ENCODE measurements at places on chromosomes 1 and 21. TPM values are rescaled to one million over a fixed set of nuclear protein-coding genes. Genes with fewer than 3 reads are reported as not detected.

The NOS1AP gene
- total RNA-seq, result not detected

DNA sequence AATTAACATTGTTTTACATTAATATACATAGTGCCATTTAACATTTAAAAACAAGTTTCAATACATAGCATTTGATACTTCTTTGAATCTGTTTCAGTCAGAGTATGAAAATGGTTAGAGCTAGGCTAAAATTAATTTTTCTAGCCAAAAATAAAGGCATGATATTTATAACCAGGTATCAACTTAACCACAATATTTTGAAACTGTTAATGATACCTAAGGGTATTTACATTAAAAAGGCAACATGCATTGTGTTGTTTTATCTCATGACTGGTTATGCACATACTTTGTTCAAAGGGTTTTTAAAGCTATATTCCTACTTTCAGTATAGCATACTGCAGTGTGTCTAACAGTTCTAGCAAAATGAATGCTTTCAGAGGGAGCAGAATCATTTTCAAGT lies 130.0 kb downstream of the HS2ST1 start:
- H3K36me3 ChIP-seq, result peaks cover 13% of the 10 kb centered on the region
- no peak overlapping the region for H3K4me3 ChIP-seq
- H3K27ac ChIP-seq, result peak overlapping the region; percentile 64
- no peak for DNase-seq
- H3K4me1 ChIP-seq, result peaks cover 19% of the 10 kb centered on the region
- H3K27me3 ChIP-seq, result no peaks in the 10 kb centered on the region

- no peak for DNase-seq
- H3K27ac ChIP-seq, result no peak overlapping the region
- no peak overlapping the region for H3K4me3 ChIP-seq
Measured at GRCh38 chr1:116794371-116794770, 40.1 kb downstream of the CD2 start.

- H3K27me3 ChIP-seq, result no peaks in the 10 kb centered on the region
- H3K4me3 ChIP-seq, result no peak overlapping the region
- H3K36me3 ChIP-seq, result peaks cover 13% of the 10 kb centered on the region
- H3K4me1 ChIP-seq, result peaks cover 60% of the 10 kb centered on the region
- no peak overlapping the region for H3K27ac ChIP-seq
Measured at GRCh38 chr1:114336360-114336759, 174.6 kb downstream of the TRIM33 start.

The KAZN gene
- total RNA-seq, result 0.12 TPM

The LGALS8 gene
- total RNA-seq, result 81.1 TPM

The NEXN gene
- total RNA-seq, result 1.4 TPM

- H3K4me1 ChIP-seq, result peaks cover 10% of the 10 kb centered on the region
- no peak overlapping the region for H3K27ac ChIP-seq
- H3K36me3 ChIP-seq, result peaks cover 13% of the 10 kb centered on the region
- H3K27me3 ChIP-seq, result no peaks in the 10 kb centered on the region
- no peak for DNase-seq
Measured at GRCh38 chr1:55062801-55063576, 23.6 kb downstream of the PCSK9 start.

GRCh38 chr1:180680558-180681144 lies 48.8 kb downstream of the XPR1 start:
- no peak overlapping the region for H3K4me3 ChIP-seq
- H3K27ac ChIP-seq, result no peak overlapping the region
- H3K36me3 ChIP-seq, result peaks cover 26% of the 10 kb centered on the region
- H3K4me1 ChIP-seq, result no peaks in the 10 kb centered on the region
- no peak for DNase-seq

- H3K27me3 ChIP-seq, result no peaks in the 10 kb centered on the region
- H3K36me3 ChIP-seq, result peaks cover 36% of the 10 kb centered on the region
- no peaks in the 10 kb centered on the region for H3K4me1 ChIP-seq
- no peak for DNase-seq
Measured at GRCh38 chr1:161836018-161836417, 69.9 kb downstream of the ATF6 start.

GRCh38 chr1:46315669-46316403 lies 12.3 kb downstream of the UQCRH start:
- DNase-seq, result no peak
- H3K4me3 ChIP-seq, result no peak overlapping the region
- H3K27ac ChIP-seq, result no peak overlapping the region
- H3K27me3 ChIP-seq, result no peaks in the 10 kb centered on the region
- peaks cover 2% of the 10 kb centered on the region for H3K4me1 ChIP-seq

The POLR3C gene
- 37.0 TPM for total RNA-seq

The FMOD gene
- not detected for total RNA-seq

DNA sequence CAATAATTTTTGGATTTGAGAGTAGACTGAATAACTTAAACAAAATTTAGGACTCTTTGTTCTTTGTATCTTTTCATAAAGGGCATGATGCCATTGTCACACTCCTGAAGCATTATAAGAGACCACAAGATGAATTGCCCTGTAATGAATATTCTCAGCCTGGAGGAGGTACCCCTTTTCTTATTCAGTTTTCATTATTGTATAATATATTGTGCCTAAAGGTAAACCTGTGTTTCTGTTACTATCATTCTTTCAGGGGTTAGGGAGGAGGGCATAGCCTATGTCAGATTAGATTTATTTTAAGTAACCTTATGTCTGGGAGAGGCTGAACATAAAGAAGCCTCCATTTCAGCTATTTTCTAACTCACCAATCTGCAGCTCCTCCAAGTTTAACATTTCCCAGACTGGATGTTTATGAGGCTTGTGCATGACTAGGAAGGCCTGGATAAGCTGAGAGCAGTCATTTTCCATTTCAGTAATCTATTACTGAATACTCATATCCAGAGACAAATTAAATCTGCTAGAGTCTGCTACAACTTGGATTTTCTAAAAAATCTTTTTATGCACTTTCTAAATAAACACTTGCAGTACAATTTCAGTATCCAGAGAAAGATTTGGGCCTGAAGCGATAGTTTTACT lies 132.1 kb downstream of the TNNI3K start:
- no peaks in the 10 kb centered on the region for H3K27me3 ChIP-seq
- H3K4me3 ChIP-seq, result no peak overlapping the region
- H3K27ac ChIP-seq, result no peak overlapping the region

- H3K4me1 ChIP-seq, result no peaks in the 10 kb centered on the region
- no peak overlapping the region for H3K27ac ChIP-seq
- no peak for DNase-seq
- no peak overlapping the region for H3K4me3 ChIP-seq
Measured at GRCh38 chr1:182339684-182340083, 51.9 kb downstream of the GLUL start.

GRCh38 chr1:115284209-115284608 lies 53.8 kb downstream of the NGF start:
- H3K4me3 ChIP-seq, result no peak overlapping the region
- DNase-seq, result no peak
- no peak overlapping the region for H3K27ac ChIP-seq
- H3K4me1 ChIP-seq, result no peaks in the 10 kb centered on the region

DNA sequence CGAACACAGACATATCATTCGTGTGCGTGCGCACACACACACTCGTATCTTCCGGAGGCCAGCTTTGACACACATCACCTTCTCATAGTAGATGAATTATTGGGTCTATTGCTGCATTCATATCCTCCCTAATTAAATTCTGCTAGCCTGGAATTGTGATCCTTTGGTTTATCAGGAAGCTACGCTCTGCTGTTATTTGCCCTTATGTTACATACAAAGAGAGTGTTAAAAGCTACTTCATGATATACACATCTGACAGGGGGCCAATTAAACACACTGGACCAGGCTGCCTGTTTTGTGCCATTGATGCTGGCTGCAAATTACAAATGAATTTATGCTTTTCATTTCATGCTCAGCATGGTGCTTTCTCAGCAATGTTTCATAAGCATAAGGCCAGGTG lies 252.0 kb downstream of the RHOU start:
- no peak overlapping the region for H3K4me3 ChIP-seq
- no peaks in the 10 kb centered on the region for H3K36me3 ChIP-seq
- no peak for DNase-seq
- peaks cover 3% of the 10 kb centered on the region for H3K4me1 ChIP-seq
- peaks cover 6% of the 10 kb centered on the region for H3K27me3 ChIP-seq

GRCh38 chr1:235923466-235924021 lies 56.8 kb upstream of the LYST start:
- H3K27me3 ChIP-seq, result no peaks in the 10 kb centered on the region
- no peak overlapping the region for H3K4me3 ChIP-seq
